ENCODE measurements at places on chromosomes 12 and 14.

GRCh38 chr12:110271015-110271414 lies 10.0 kb upstream of the ATP2A2 start:
- no peak for DNase-seq

- peak; percentile 29 for DNase-seq
These were observed 37.9 kb downstream of the A2ML1 start for GRCh38 chr12:8860165-8860961.

GRCh38 chr12:117835156-117835555 lies 133.6 kb downstream of the KSR2 start:
- no peak for DNase-seq

GRCh38 chr14:76638841-76639240 lies 122.4 kb upstream of the VASH1 start:
- no peak for DNase-seq

GRCh38 chr12:59597385-59597781 lies 1.6 kb downstream of the SLC16A7 start:
- peak; percentile 80 for DNase-seq

DNA sequence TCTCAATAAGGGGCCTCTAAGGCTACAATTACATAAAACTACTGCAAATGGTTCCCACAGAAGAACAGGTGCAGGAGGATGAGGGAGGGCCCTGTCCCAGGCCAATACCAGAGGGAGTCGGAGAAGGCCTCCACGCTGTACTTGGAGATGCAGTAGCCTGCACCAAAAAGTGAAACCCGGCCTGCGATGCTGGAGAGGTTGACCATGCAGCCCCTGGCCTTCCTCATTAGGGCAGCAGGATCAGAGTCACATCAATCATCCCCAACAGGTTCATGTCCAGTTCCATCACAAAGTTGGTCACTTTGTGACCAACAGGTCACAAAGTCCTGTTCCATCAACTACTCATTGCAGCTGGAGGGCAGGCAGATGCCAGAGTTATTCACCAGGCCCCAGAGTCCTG lies 23.0 kb downstream of the ZBTB39 start:
- no peak for DNase-seq

DNA sequence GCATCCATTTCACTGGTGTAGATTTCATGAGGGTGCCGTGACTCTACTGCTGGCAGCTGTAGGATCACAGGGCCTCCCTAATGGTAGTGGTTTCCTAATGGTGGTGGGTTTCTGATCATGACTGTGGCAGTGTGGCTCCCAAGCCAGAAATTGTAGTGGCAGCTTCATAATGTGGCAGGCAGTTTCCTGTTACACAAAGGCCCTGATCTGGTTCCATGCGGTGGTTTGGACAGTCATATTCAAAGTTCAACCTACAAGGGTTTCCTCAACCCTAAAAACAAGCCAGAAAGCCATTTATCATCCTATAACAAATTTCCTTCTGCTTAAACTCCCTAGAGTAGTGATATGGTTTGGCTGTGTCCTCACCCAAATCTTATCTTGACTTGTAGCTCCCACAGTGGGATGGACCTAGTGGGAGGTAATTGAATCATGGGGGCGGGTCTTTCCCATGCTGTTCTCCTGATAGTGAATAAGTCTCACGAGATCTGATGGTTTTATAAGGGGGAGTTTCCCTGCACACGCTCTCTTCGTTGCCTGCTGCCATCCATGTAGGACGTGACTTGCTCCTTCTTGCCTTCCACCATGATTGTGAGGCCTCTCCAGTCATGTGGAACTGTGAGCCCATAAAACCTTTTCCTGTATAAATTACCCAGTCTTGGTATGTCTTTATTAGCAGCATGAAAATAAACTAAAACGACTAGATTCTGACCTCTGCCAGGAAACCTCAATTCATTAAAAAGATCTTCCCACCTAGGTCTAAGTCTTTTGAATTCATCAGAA lies 257.1 kb downstream of the EFCAB11 start:
- no peak for DNase-seq

- no peak for DNase-seq
These were observed 14.4 kb downstream of the LRCOL1 start for GRCh38 chr12:132596016-132596415.

- DNase-seq: peak; percentile 58
These were observed 544 bp downstream of the ABCD4 start for GRCh38 chr14:74302152-74302628.

- DNase-seq: no peak
These were observed 222.9 kb downstream of the DPY19L2 start for GRCh38 chr12:63445224-63445880.

GRCh38 chr12:68356060-68356695 lies 24.0 kb upstream of the MDM1 start:
- no peak for DNase-seq

- DNase-seq: no peak
These were observed 1449.0 kb upstream of the FLRT2 start for GRCh38 chr14:84080944-84081343.

DNA sequence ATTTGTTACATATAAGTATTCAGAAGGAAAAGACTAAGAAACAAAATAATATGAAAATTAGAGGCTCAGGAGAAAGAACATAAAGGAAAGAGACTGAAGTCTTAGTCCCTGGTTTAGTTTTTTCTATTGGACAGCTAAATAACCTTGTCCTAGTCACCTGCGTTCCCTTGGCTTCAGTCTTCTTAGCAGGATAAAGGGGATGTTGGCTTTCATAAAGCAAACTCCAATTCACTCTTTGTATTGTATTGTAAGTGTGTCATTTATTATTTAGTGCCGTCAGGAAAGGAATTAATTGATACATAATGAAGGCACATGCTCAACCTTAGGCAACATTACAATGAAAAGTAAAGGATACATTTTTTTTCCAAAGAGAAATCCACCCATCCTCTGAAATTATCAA lies 190.3 kb upstream of the PPFIA2 start:
- DNase-seq: no peak

- peak; percentile 74 for DNase-seq
These were observed 5.8 kb downstream of the CCNB1IP1 start for GRCh38 chr14:20327005-20327869.

GRCh38 chr14:75829316-75829715 lies 152.5 kb downstream of the TGFB3 start:
- DNase-seq: no peak

DNA sequence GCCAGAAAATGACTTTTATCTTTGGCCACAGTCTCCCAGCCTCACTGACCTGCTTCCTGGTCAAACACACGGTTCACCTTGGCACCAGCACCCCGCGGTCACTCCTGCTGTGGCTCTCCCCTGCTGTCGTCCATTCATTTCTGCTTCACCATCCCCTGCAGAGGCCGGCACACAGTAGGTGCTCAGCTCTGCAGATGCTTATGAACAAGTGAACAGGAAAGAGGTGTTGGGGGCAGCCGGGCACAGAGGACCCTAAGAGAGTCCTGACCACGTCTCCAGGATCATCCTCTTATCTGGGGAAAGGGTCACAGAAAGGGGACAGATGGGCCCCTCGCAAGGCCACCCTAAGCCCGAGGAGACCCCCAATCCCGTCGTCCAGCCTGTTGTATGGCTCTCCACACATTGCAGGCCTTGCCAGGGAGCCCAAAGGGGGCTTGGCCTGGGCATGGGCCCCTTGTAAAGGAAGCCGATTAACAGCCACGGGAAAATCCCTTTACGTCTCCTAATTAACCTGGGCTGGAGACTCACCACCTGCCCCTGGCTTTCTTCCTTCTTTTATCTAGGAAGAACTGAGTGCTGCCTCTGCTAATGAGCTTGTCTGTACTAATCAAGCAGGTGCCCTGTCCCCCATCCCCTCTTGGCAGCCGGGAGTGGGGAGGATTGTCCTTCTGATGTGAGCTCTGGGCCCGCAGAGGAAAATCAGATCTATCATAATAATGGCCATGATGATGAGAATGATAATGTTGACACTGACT lies 119.2 kb downstream of the AACS start:
- DNase-seq: no peak

DNA sequence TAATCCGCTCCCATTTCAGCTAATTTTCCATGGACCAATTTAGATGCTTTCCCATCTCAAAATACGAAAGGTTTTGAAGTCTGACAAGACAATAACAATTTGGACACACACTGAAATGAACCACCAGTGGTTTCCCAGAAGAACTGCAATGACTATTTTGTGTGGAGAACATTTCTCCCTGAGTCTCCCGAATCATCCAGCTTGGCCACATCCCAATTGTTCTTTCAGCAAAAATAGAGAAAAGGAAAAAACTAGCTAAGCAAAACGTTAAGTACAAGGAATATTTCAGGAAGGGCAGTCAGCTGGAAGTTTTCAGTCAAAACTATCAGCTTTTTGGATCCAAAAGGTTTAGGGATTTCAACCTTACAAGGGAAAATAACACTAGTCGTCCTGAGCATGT lies 390.6 kb downstream of the KCNH5 start:
- DNase-seq: no peak

GRCh38 chr14:92997343-92998061 lies 74.6 kb downstream of the CHGA start:
- DNase-seq: no peak

DNA sequence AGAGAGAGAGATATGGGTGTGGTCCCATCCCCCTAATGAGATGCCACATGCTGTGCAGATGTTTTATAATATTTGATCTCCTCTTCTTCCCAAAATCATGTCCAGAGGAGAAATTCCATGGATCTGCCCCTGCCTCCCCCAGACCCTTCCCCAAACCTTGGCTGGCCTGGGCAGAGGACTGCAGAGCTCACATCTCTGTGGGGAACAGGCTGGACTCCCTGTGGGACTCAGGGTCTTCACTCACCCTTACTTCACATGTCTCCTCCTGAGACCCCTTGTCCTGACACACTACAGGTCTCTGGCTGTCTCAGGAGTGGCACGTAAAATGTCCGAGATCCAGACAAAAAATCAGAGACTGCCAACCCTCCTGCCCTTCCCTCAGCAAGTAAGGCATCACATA lies 76.0 kb upstream of the CAPRIN2 start:
- DNase-seq: no peak

GRCh38 chr14:26206640-26207039 lies 391.2 kb downstream of the NOVA1 start:
- DNase-seq: no peak

- no peak for DNase-seq
These were observed 2.3 kb downstream of the CLECL1 start for GRCh38 chr12:9730591-9730990.

- DNase-seq: no peak
These were observed 65.6 kb downstream of the FERMT2 start for GRCh38 chr14:52885230-52885629.

DNA sequence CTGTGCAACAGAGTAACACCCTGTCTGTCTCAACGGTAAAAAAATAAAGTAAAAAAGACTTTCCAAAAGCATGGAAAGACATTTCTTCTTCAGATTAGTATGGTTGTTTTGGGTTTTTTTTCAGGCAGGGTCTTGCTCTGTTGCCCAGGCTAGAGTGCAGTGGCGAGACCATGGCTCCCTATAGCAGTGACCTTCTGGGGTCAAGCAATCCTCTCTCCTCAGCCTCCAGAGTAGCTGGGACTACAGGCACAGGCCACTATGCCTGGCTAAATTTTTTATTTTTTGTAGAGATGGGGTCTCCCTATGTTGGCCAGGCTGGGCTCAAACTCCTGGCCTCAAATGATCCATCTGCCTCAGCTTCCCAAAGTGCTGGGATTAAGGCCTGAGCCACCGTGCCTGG lies 72.8 kb downstream of the KDM2B start:
- DNase-seq: no peak

- no peak for DNase-seq
These were observed 29.3 kb upstream of the RASSF8 start for GRCh38 chr12:25929142-25929541.

- DNase-seq: no peak
These were observed 109.7 kb downstream of the ANO4 start for GRCh38 chr12:100904270-100904669.

DNA sequence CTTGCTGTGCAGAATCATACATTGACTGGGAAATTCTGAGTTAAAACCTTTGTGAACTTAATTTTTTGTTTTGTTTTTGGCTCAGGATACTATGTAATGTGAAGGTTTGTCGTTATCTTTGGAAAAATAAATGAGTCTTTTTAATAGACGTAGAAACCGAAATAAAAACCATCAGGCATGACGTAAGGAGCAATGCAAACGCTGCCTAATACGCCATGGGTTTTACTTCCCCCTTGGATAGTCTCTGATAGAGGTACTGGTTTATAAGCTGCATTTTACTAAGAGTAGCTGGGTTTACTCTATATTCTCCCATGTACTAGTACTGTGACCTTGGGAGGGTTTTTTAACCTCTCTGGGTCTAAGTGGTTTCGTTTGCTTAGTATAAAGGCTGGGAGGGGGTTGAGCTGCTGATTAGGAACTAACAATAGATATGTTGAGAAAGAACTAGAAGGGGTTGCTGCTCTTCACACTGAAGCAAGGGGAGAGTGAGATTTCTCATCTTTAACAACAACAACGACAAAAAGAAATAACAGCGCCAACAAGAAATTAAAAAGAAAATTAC lies 66.8 kb upstream of the SLCO1C1 start:
- DNase-seq: no peak

DNA sequence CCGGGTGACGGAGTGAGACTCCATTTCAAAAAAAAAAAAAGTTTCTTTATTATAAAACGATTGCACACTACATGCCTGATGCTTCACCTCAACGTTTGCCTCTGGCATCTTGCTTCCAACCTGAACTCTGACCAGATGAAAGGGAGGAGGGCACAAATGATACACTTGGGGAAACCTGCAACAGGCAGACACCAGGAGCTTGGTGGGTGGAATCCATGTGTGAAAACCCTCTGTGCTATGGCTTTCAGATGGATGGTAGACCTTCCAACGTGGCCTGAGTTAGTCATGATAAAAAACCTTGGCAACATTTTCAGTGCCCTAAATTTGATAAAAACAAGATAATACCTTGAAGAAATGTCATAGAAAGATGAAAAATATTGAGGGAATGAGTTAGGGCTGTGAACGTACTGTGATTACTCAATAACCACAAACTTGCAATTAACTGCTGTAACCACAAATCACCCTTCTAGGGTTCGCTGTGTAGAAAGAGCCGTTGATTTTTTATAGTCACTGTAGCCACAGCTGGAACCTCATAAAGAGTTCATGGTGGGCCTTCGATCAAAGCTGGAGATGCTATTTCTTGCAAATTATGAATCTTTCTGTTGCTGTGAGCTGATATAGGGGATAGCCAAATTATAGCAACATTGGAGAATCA lies 26.1 kb upstream of the GZMB start:
- DNase-seq: peak; percentile 45

GRCh38 chr14:52902971-52903619 lies 47.8 kb downstream of the FERMT2 start:
- no peak for DNase-seq

DNA sequence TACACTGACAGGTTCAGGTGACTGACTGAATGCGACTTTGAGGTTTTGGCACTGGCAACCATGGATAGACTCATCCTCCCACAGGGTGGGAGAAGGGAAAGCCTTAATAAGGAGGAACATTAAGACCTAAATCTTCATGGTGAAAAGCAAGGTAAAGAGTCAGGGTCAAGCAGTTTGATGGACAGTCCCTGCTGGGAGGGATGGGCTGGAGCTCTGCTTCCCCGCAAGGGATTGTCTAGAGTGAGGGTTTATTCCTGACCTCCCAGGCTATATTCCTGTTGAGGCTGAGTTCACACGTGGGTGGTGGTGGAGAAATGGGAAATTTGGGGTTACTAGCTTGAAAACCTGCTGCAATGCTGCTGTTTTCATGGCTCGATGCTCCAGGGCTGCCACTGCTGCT lies 9.4 kb upstream of the STAC3 start:
- DNase-seq: no peak
